ENCODE measurements at places on chromosomes 7 and 10.

GRCh38 chr7:134368851-134369544 is 52.3 kb upstream of the SLC35B4 start:
- DNase-seq: no peak

- DNase-seq: peak; percentile 72
Measured at GRCh38 chr7:7424151-7424873, 111.4 kb downstream of the COL28A1 start.

- no peak for DNase-seq
Measured at GRCh38 chr10:31590023-31590800, 271.2 kb downstream of the ZEB1 start.

- no peak for DNase-seq
Measured at GRCh38 chr7:149003018-149003417, 25.3 kb downstream of the PDIA4 start.

GRCh38 chr7:2158331-2159175 is 74.2 kb downstream of the MAD1L1 start:
- DNase-seq: no peak

GRCh38 chr7:102431617-102432298 is 1.6 kb upstream of the ORAI2 start:
- DNase-seq: peak; percentile 82
